GM10248 (cell line): ENCODE measurements at places on chromosomes 7 and 10.

GRCh38 chr10:77334501-77334900 is 303.1 kb downstream of the KCNMA1 start:
- no peak for DNase-seq

- DNase-seq: no peak
These were observed 117.5 kb downstream of the NEURL1 start for GRCh38 chr10:103610921-103611511.

GRCh38 chr7:116812860-116813259 is 49.5 kb upstream of the CAPZA2 start:
- DNase-seq: no peak

- no peak for DNase-seq
These were observed 89.8 kb upstream of the LRRTM3 start for GRCh38 chr10:66836057-66836456.

DNA sequence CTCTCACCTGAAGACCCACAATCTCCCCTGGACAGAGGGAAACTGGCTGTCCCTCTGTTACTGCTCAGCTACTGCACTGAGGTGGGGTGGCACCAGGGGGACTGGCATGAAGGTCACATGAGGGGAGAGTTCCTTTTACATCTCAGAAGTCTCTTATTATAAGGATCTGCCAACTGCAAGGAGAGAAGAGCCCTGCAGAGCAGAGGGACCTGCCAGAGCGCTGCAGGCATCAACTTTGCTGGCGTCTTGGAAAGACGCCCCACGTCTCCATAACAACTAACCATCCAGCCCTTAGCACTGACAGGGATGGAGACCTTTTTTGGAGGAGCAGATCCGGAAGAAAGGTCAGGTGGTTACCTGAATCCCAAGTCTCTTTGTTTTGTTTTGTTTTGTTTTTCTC is 218.6 kb downstream of the KCNMA1 start:
- DNase-seq: no peak

- DNase-seq: no peak
These were observed 63.7 kb upstream of the APBB1IP start for GRCh38 chr10:26374426-26374825.

DNA sequence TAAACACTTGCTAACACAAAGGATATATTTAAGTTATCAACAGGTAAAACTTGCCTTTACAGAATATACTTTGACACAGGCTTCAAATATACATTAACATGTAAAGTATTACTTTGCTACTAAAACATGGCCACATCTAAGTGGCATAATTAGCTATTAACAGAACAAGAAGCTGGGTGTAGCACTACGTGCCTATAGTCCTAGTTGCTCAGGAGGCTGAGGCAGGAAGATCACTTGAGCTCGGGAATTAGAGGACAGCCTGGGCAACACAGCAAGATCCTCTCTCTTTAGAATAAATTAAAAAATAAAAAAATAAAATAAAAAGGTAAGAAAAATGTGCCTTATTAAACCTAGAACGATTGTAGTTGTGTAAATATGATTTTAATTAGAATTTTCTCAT is 106.6 kb downstream of the CNOT4 start:
- no peak for DNase-seq

GRCh38 chr10:131944412-131944811 is 37.3 kb downstream of the BNIP3 start:
- no peak for DNase-seq

- DNase-seq: no peak
These were observed 288.7 kb upstream of the IGFBP3 start for GRCh38 chr7:46209611-46210388.

- no peak for DNase-seq
These were observed 57.8 kb downstream of the EBLN1 start for GRCh38 chr10:22159979-22160378.

GRCh38 chr10:33233221-33233620 is 101.2 kb downstream of the NRP1 start:
- no peak for DNase-seq

DNA sequence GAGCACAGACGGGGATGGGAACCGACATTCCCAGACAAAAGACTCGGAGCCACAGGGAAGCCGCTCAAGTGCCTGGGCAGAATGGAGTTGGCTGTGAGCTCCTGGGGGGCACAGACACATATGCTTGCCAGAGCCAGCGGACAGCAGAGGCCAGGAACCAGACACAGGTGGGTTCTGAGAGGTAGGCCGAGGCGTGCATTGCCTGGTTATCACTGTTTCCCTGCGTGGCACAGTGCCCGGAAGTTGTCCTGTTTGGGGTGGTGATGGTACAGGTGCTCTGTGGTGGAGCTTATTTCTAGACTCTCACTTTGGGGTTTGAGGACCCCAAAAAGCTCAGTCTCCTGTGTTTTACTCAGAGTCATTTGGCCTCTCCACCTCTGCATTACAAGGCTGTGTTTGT is 2.5 kb downstream of the PALD1 start:
- no peak for DNase-seq

GRCh38 chr7:143047326-143047725 is 4.8 kb upstream of the OR6V1 start:
- DNase-seq: no peak

DNA sequence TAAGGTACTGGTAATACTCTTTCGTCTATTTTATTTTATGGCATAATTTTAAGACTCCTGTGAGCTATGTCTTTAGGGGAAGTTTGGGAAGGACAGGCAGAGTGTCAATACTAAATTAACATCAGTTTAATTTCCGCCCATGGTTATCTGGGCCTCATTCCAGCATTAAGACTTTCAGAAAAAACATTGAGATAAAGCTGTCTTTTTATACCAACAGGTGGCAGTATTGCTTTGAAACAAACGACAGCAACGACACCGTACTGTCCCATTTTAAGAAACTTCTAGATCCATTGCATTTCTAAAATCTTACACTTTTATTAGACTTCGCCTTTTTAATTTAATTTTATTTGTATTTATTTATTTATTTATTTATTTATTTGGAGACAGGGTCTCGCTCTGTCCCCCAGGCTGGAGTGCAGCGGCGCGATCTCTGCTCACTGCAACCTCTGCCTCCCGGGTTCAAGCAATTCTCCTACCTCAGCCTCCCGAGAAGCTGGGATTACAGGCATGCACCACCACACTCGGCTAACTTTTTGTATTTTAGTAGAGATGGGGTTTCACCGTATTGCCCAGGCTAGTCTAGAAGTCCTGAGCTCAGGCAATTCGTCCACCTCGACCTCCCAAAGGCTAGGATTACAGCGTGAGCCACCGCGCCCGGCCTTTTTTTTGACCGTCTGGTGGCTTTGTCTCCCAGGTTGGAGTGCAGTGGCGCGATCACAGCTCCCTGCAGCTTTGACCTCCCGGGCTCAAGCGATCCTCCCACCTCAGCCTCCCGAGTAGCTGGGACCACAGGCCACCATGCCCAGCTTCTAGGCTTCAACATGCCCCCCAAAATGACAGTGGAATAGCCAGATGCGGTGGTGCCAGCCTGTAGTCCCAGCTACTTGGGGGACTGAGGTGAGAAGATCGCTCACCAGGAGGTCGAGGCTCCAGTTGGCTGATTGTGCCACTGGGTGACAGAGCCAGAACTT is 78.7 kb upstream of the C1GALT1 start:
- DNase-seq: peak; percentile 64

GRCh38 chr10:111150691-111151090 is 73.9 kb downstream of the ADRA2A start:
- no peak for DNase-seq

GRCh38 chr7:38830826-38831225 is 78.2 kb downstream of the VPS41 start:
- DNase-seq: no peak

DNA sequence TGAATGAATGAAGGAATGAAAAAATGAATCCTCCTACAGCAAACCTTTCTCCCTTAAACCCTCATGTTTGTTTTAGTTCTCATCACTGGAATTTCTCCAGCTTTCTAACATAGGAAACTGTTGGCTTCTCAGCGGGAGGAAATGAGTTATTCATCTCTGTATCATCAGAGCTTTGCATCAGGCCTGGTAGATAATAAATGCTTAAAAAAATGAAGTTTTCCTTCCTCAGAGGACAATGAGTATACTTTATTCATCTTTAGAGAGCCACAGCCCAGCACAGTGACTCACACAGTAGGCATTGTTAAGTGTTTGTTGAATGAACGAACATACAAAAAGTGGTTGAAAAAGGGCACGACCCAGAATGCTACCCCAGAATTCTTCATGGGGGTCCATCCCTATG is 62.6 kb downstream of the COL13A1 start:
- no peak for DNase-seq

- no peak for DNase-seq
These were observed 63.2 kb downstream of the GPR37 start for GRCh38 chr7:124702385-124702784.

DNA sequence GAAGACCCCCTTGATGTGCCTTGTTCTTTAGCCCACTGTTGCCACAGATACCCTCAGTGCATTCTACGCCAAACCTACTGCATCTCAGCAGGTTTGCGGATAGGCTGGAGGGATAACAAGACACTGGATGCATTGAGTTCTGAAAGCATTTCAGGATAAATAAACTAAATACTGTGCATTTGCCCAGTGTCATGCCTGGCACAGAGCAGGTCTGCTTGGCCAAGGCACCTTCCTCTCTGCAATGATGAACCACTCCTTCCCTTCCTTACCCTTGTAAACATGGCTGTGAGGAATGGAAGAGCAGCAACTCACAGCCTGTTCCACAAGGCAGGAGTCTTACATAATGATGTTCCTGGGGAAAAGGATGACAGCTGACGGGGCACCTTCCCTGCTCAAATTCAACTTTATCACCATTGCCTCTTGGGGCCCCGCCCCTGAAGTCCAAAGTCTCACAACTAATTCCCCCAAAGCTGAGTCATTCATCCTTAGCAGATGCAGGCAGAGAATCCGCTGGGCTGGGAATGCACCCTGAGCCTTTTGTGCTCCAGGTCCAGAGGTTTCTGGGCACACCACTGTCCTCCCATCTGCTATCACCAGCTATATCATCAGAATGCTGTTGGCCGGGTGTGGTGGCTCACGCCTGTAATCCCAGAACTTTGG is 11.6 kb downstream of the DDX56 start:
- no peak for DNase-seq

GRCh38 chr10:97726636-97727178 is 10.2 kb upstream of the ZFYVE27 start:
- no peak for DNase-seq

DNA sequence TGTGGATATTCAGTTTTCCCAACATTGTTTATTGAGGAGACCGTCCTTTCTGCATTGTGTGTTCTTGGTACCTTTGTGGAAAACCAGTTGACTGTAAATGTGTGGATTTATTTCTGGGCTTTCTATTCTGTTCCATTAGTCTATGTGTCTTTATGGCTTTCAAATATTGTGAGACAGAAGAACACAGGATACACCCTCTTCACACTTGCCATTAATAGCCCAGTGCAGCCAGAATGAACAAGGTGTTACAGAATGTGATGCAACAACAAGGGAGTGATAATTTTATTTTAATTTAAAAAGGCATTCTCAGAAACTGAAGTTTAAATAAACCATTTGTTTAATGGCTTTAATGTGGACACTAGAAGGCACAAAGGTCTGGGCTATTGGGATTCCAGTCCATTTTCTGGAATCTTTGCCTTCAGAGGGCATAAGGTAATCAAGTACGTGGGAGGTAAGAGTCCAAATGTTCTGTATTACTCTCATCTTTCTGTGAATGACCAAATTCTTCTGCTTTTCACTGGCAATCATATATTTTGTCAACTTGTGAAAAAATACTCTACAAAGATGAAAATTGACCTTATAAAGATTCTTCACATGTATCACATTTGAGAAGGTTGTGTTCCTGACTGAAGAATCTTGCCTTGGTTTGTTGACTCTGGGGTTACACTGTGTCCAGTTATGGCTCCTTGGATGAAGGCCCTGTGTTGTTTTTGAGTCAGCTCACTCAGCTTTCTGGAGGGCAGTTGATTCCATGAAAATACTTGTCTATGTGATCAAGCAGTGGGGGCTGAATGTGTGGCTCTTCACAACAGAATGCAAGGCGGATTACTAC is 962.7 kb downstream of the LRMDA start:
- no peak for DNase-seq

DNA sequence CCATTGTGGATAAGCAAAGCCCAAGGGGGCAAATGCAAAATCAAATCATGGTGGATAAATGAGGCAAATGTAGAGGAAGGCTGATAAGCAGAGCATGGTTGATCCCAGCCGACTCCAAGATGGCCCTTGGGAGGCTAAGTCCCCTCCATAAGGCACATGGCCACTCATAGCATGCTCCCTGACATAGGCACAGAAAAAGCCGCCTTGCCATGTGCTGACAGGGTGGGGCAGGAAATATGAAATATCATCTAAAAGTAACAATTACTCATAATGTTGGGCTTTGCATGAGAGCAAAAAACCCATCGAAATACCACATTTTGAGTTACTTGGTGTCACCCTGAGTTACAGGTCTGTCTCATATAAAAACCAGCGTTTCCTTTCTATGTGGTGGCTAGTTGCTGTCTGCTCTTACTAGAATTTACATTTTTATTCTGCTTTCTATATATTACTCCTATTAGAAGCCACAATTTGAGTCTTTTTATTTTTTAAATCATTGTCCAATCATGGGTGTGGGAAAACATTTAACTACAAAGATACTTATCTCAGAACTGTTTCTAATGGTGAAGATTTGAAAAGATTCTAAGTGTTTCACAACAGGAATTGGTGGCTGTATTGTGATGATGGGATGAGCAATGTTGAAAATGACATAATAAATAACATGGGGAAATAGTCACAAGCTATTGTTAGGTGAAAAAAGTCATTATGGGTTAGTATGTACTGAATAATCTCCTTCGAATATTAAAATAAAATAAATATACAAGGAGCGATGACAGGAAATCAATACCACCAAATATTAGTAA is 102.7 kb downstream of the CUBN start:
- no peak for DNase-seq

DNA sequence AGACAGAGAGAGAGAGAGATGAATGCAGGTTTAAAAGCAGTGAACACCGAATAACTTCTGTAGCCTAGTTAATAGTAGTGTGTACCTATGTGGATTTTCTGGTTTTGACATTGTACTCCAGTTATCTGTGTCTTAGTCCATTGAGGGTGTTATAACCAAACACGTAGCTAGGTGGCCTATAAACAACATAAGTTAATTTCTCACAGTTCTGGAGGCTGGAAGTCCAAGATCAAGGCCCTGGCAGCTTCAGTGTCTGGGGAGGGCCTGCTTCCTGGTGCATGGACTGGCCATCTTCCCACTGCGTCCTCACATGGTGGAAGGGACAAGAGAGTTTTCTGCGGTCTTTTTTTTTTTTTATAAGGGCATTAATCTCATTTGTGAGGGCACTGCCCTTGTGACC is 23.5 kb downstream of the AOC1 start:
- no peak for DNase-seq

- peak; percentile 23 for DNase-seq
These were observed 26.4 kb downstream of the BMPR1A start for GRCh38 chr10:86782701-86783418.

- DNase-seq: no peak
These were observed 416.4 kb downstream of the GFRA1 start for GRCh38 chr10:115856580-115856979.

- DNase-seq: peak; percentile 47
These were observed 745.1 kb upstream of the LRRTM3 start for GRCh38 chr10:66180581-66181318.
